ENCODE measurements at places on chromosomes 5 and 9.

- no peak for DNase-seq
These were observed 3.7 kb upstream of the TTLL11 start for GRCh38 chr9:122096620-122097415.

DNA sequence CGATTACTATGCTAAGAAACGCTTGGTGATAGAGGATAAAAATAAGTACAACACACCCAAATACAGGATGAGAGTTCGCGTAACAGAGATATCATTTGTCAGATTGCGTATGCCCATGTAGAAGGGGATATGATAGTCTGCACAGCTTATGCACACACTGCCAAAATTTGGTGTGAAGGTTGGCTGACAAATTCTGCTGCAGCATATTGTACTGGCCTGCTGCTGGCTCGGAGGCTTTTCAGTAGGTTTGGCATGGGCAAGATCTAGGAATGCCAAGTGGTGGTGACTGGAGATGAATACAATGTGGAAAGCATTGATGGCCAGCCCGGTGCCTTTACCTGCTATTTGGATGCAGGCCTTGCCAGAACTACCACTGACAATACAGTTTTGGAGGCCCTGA, 208.4 kb downstream of the PDZD2 start:
- no peak for DNase-seq

- DNase-seq: no peak
These were observed 535 bp upstream of the NFIB start for GRCh38 chr9:14314424-14314928.

DNA sequence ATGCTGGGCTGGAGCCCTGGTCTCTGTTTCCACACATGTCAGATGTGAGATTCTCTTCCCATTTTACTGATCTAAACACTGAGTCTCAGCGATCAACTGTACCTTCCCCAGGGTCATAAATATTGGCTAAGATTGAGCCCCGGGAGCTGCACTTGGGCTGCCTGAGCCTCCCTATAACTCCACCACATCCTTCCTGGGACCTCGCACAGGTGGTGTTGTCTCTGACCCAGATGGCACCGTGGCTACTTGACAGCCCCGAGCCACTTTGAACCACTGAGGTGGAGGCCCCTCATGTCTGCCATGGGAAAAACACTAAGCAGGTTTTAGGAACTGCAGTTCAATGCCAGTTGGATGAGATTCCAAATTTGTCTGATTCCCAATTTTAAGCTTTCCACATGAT, 586.5 kb downstream of the IRX1 start:
- DNase-seq: no peak

DNA sequence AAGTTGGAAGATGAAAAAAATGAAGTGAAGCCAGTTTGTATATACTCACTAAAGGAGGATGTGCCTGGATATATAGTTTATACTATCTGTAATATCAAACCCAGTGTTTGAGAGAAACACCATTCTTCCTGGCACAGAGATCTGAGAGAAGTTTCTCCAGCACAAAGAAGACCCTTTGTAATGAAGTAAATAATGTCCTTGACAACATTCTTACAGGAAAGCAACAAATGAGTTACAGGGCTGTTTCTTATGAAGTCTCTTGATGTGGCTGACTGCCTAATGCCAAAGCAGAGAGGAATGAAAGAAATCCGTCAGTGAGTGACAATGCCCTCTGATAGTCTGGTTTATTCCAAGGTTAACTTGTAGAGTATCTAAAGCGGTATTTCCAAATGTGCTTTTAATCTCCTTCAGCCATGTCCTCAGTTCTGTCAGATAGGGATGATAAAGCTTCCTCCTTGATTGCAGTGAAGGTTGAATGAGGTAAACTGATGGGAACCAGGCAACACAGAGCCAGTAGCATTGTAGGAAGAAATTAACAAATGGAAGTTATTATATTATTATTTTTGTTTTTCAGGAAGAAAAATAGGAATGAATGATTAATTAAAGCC, 123.1 kb upstream of the ZNF608 start:
- no peak for DNase-seq

- DNase-seq: no peak
These were observed 15.6 kb downstream of the MTX3 start for GRCh38 chr5:79975422-79975821.
